Endothelial cell of umbilical vein (primary cell): ENCODE measurements at places on chromosomes 7 and 10. TPM values are rescaled to one million over a fixed set of nuclear protein-coding genes. Genes with fewer than 3 reads are reported as not detected.

DNA sequence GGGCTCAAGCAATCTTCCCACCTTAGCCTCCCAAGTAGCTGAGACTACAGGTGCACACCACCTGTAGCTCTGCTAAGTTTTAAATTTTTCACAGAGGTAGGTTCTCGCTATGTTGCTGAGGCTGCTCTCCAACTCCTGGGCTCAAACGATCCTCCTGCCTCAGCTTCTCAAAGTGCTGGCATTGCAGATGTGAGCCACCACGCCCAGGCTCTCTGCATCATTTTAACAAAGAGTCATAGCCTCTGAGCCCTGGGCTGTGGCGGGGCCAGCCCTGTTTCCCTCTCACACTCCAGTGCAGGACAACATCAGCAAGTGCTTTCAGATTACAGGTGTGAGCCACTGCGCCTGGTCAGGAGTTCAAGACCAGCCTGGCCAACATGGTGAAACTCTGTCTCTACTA, 102.5 kb downstream of the COL26A1 start:
- no peaks in the 10 kb centered on the region for H3K27me3 ChIP-seq
- H3K27ac ChIP-seq, result no peak overlapping the region
- no peak overlapping the region for H3K4me3 ChIP-seq
- no peak for DNase-seq
- no peaks in the 10 kb centered on the region for H3K4me1 ChIP-seq
- no peaks in the 10 kb centered on the region for H3K36me3 ChIP-seq

- no peaks in the 10 kb centered on the region for H3K36me3 ChIP-seq
- H3K4me1 ChIP-seq, result peaks cover 23% of the 10 kb centered on the region
- H3K27me3 ChIP-seq, result no peaks in the 10 kb centered on the region
- H3K4me3 ChIP-seq, result no peak overlapping the region
Measured at GRCh38 chr10:120477743-120478141, 20.7 kb downstream of the PLPP4 start.

- H3K4me1 ChIP-seq, result no peaks in the 10 kb centered on the region
- H3K36me3 ChIP-seq, result no peaks in the 10 kb centered on the region
- no peak overlapping the region for H3K27ac ChIP-seq
- DNase-seq, result no peak
Measured at GRCh38 chr7:137681657-137682562, 164.9 kb downstream of the DGKI start.

DNA sequence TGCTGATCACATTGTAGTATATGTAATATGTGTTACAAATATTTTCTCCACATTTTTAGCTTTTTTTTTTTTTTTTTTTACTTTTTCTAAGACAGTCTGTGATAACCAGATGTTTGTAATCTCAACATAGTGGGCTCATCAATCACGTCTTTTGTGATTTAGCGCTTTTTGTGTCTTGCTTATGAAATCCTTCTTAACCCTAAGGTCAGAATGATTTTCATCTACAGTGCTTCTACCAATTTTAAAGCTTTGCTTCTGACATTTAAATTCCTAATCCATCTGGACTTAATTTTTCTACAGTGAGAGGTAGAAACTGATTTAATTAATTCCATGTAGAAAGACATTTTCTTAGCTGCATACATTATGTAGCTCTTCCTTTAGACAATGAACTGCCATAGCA, 626.4 kb downstream of the TNS3 start:
- H3K4me1 ChIP-seq, result no peaks in the 10 kb centered on the region
- DNase-seq, result no peak
- H3K36me3 ChIP-seq, result no peaks in the 10 kb centered on the region
- no peak overlapping the region for H3K4me3 ChIP-seq

Gene AMPH
- 8.0 and 9.2 TPM in 2 replicates for total RNA-seq

DNA sequence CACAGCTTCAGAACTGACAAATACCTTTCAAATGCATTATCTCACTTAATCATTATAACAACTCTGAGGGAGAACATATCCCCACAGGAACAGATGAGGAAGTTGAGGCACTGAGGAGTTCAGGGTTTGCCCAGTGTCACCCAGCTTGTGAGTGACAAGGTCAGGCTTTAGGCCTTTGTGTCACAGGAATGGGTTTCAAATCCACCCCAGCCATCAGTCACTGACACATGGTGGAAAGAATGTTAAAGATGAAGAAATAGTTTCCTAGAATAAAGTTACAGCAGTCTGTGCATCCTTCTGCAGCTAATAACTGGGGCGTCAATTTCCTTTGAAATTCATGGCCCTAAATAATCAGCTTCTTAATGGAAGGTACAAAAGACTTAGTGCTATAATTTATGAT, 37.8 kb downstream of the SGCE start:
- H3K27ac ChIP-seq, result no peak overlapping the region
- no peak for DNase-seq
- H3K4me3 ChIP-seq, result no peak overlapping the region
- no peaks in the 10 kb centered on the region for H3K27me3 ChIP-seq
- peaks cover 5% of the 10 kb centered on the region for H3K4me1 ChIP-seq

DNA sequence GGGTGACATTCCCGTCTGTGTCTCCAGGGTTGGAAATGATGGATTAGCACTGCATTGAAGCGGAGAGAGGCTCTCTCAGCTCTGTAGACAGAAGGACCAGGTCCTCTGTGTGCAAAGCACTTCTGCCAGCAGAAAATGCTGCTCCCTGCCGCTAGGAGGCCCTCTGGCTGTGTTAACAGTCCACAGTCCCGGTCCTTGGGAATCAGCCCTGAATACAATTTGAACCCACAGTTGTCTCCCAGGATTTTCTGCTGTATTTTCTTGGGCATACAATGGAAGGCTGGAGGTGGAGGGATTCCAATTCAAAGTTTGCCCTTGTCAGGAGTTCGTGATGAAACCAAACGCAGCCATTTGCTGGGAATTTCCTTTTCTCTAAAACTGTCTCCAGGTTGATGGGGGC, 205.2 kb downstream of the GLRX3 start:
- no peaks in the 10 kb centered on the region for H3K27me3 ChIP-seq
- H3K27ac ChIP-seq, result no peak overlapping the region
- no peak overlapping the region for H3K4me3 ChIP-seq
- DNase-seq, result no peak
- H3K36me3 ChIP-seq, result no peaks in the 10 kb centered on the region

- H3K27ac ChIP-seq, result no peak overlapping the region
- no peak overlapping the region for H3K4me3 ChIP-seq
- H3K36me3 ChIP-seq, result no peaks in the 10 kb centered on the region
- H3K4me1 ChIP-seq, result no peaks in the 10 kb centered on the region
- no peak for DNase-seq
- peaks cover 7% of the 10 kb centered on the region for H3K27me3 ChIP-seq
Measured at GRCh38 chr10:67785098-67785497, 52.9 kb downstream of the DNAJC12 start.
